ENCODE measurements at places on chromosomes 2 and 18. TPM values are rescaled to one million over a fixed set of nuclear protein-coding genes. Genes with fewer than 3 reads are reported as not detected.

DNA sequence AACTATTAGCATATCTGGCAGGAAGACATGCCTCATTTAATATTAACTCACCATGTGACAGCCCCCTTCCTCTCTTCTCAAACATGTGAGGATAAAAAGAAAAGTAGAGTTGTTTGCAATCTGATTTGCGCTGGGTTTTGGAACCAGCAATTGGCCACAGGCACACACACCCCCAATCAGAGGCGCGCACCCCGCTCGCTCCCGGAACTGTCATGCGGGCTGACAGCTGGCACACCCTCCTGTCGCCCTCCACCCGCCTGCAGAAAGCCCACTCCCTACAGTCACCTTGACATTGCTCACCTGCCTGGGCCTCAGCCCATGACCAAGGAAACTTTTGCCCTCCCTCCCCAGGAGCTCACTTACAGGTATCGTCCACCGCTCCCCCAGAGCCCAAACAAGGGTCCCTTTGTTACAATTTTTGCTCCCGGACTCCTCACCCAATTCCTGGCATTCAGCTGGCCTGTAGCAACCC is 1.1 kb downstream of the COBLL1 start:
- no peaks in the 10 kb centered on the region for H3K36me3 ChIP-seq
- no peaks in the 10 kb centered on the region for H3K27me3 ChIP-seq
- DNase-seq, result peak; percentile 68
- peak overlapping the region; percentile 92 for H3K27ac ChIP-seq
- no peaks in the 10 kb centered on the region for H3K4me1 ChIP-seq
- peak overlapping the region; percentile 94 for H3K4me3 ChIP-seq

GRCh38 chr18:51110073-51110797 is 80.2 kb downstream of the SMAD4 start:
- no peaks in the 10 kb centered on the region for H3K27me3 ChIP-seq
- H3K27ac ChIP-seq, result no peak overlapping the region
- peak; percentile 57 for DNase-seq
- no peaks in the 10 kb centered on the region for H3K4me1 ChIP-seq
- no peak overlapping the region for H3K4me3 ChIP-seq

The CFC1B gene
- not detected for polyA plus RNA-seq

- H3K4me1 ChIP-seq, result no peaks in the 10 kb centered on the region
- H3K36me3 ChIP-seq, result no peaks in the 10 kb centered on the region
- no peak overlapping the region for H3K4me3 ChIP-seq
These were observed 115.9 kb downstream of the UPP2 start for GRCh38 chr2:158217593-158217992.

The SLC35F5 gene
- 17.4 TPM for polyA plus RNA-seq

The PID1 gene
- polyA plus RNA-seq, result 66.5 TPM

DNA sequence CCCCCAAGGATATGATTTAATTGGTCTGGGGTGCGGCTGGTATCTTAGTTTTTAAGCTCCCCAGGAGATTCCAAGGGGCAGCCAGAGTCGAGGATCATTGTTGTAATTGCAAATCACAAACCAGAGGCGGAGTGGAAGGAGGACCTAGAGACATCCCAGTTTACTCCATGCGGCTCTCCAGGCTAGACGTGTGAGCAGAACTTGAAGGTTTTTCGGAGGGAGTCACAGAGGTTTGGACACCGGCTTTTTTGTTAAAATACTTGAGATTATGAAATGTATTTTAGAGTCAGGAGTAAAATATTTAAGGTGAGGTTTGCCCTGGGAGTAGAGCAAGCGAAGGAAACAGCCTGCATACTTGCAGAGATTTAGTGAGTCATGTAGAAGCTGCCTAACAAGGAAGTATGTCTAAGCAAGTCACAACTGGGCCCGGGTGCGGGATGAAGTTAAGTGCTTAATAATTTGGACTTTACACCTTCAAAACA is 39.5 kb downstream of the TGOLN2 start:
- H3K27me3 ChIP-seq, result no peaks in the 10 kb centered on the region
- H3K27ac ChIP-seq, result no peak overlapping the region
- H3K4me3 ChIP-seq, result no peak overlapping the region
- no peaks in the 10 kb centered on the region for H3K4me1 ChIP-seq
- DNase-seq, result no peak

DNA sequence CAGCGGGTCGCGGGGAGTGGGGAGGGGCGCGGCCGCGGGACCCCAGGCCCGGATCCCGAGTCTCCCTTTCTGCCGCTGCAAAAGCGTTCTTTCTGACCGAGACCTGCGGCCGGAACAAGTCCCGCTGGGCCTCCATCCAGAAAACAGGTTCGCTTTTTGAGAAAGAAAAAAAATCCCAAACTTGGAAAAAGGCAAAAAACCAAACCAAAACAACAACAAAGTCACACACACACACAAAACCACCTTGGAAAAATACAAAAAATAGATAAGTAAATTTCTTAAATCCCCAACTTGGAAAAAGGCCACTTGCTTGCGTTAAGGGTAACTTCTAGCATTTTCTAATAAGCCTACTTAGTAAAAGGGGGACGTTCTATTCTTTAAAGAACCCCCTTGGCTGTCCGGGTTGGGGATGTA is 250 bp upstream of the CHST10 start:
- no peaks in the 10 kb centered on the region for H3K27me3 ChIP-seq
- DNase-seq, result no peak
- peak overlapping the region; percentile 97 for H3K4me3 ChIP-seq
- peak overlapping the region; percentile 77 for H3K27ac ChIP-seq
- no peaks in the 10 kb centered on the region for H3K4me1 ChIP-seq

The CYTIP gene
- 5.0 TPM for polyA plus RNA-seq

The LYPD1 gene
- polyA plus RNA-seq, result not detected
